Suppressor macrophage (primary cell): ENCODE measurements at places on chromosomes 16 and 17.

DNA sequence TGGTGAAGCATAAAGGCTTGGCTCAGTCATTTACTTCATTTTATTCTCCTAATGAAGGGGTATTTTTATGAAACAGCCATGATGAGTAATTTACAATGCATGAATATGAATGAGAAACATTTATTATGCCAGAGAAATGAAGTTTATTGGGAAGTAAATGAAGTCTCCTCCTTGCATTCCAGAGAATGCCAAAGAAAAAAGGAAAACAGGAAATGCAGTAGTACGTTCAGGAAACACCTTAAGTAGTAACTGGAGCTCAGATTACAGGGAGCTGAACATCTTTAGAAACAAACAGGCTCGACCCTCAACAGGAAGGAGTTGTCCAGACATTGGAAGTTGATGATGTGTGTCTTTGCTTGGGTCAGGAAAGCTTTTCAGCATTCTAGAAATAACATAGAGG is 4.6 kb downstream of the KRT34 start:
- DNase-seq = no peak

DNA sequence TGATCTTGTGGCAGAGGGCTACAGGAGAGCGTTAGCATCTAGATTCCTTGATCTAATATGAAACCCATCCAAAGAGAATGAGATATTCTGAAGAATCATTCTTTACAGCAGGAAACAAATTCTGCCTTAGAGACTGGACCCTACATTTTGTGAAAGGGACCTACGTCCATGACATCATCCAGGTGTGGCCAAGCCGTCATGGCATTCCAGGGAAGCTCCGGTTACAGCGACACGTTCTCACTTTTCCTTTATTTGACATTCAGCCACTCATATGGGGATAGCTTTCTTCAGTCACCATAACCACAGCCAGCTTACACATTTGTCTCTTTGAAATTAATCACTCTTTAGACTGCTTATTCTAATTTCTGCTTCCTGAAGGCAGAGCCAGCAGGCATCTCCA is 408.1 kb downstream of the XYLT1 start:
- no peak for DNase-seq

DNA sequence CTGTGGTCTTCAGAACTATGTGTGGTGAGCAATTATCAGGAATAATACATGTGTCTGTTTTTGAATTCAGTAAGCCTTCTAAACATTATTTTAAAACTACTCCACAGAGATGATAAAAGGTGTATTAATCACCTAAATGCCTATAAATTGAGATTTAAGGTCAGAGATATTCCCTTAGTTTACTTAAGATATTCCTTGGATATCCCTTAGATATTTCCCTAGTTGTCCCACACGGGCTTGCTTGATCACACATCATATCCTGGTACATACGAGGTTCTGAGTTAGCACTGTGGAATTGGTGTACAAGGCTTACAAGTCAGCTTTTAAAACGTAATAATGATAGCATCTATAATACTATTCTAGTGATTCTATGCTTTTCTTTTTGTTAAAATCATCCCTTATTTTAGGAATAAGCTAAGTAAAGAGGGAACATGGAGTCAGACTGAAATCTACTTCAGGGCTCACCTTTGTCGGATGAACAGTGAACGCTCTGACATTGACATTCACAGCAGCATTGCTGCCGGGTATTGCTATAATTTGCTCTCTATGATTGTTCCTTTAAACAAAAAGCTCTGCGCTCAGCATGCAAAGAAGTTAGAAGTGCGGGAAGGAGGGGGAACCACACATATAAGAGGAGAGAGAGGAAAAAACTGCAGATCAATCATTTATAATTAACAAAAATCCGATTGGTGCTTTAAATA is 136.5 kb downstream of the SKAP1 start:
- no peak for DNase-seq

DNA sequence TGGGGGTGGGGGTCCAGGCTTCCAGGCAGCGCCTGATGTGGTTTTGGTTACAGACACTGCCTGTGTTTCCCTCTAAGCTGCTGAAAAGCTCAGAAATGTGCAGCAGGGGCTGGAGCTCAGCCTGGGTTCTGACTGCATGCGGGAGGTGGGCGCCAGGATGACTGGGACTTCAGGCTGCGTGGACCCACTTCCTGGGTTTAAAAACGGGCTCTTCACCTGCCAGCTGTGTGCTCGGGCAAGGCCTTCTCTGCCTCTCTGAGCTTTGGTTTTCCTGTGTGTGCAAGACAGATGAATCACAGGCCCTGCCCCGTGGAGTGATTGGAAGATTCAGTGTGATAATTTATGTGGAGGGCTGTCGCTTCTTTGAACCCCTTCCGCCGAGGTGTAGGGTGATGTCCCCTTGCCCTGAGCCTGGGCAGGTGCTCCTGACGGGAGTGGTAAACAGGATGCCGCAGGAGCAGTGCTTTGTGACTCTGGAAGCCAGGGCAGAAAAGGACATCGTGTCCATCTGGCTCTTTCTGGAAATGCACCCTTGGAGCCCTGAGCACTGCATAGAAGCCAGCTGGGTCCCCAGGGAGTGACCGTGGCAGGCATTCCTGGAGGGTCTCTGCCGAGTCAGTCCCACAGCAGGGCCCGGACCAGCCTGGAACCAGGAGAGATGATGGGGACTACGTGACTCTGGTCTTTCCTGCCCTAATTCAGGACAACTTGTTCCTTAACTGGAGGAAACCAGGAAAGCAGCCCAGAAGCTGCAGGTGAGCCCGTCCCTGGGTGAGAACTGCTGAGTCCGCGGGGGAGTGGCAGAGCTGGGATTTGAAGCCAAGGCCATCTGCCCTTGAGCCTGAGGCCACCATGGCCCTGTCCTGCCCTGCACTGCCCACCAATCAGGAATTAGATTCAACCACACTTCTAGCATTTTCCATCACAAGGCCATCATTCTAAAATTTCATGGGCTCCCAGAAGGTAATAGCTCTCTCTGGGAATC is 28.5 kb upstream of the SLC7A5 start:
- no peak for DNase-seq

DNA sequence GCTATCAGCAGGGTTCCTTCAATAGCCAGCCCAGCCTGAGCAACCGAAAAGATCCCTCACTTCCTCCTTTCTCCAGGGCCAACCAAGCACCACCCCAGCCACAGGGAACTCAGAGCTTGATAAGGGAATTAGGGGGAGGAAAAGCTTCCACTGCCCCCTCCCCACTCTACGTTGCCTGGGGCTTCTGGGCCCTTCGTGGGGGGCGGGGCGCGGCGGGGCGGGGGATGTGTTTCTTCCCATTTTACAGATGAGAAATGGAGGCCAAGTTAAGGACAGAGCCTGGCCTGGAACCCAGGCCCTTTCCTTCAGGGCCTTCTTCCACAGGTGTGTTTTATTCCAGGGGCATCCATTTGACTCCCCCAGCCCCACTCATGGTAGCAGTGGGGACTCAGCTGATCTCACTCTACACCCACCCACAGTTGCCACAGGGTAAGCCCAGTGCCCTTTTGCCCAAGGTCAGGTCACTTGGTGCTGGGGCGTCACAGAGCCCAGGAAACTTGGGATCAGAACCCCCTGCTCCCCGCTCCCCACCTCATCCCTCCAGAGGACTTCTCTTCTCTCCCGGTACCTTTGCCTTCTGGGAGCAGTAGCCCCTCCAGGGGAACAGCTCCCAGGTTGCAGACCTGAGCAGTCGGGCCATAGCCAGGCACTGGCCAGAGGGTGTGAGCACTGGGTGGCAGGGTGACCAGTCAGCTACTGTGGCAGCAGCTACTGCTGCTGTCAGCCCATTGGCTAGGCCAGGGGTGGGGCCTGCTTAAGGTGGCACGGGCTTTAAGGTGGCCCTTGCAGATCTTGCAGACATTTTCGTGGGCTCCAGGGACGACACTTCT is at the start of gene LDHD:
LDHD (minus strand) TSS at position 700 of the 830 bp plus-strand sequence; CDS start at position 640, 60 bp downstream.
- DNase-seq = peak; percentile 74

GRCh38 chr17:9266031-9266680 is 244.8 kb downstream of the NTN1 start:
- no peak for DNase-seq

- no peak for DNase-seq
Measured at GRCh38 chr16:49564496-49565229, 191.1 kb downstream of the C16orf78 start.

- DNase-seq = no peak
Measured at GRCh38 chr16:8295513-8296237, 294.6 kb downstream of the TMEM114 start.
